Natural killer cell (primary cell): ENCODE measurements at places on chromosomes 6 and 20.

DNA sequence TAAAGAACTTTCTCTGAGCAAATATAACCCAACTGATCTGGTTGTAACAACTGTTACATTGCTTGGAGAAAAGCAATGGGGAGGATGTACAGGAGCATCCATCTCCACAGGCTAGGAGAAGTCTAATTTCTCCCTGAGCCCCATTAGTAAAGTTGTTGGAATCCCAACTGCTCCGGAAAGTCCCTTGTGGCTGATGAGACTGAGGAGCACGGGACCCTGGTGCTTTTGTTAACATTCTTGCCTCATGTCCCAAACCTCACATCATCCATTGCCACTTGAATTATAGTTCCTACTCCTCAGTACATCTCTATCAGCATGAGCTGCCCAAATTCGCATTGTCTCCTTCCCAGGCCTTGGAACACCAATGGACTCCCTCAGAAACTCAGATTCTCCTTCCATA is 260.6 kb upstream of the BMP2 start:
- no peak for DNase-seq
- H3K36me3 ChIP-seq = no peaks in the 10 kb centered on the region
- no peaks in the 10 kb centered on the region for H3K27me3 ChIP-seq
- no peak overlapping the region for H3K27ac ChIP-seq
- no peaks in the 10 kb centered on the region for H3K4me1 ChIP-seq
- H3K4me3 ChIP-seq = no peak overlapping the region

DNA sequence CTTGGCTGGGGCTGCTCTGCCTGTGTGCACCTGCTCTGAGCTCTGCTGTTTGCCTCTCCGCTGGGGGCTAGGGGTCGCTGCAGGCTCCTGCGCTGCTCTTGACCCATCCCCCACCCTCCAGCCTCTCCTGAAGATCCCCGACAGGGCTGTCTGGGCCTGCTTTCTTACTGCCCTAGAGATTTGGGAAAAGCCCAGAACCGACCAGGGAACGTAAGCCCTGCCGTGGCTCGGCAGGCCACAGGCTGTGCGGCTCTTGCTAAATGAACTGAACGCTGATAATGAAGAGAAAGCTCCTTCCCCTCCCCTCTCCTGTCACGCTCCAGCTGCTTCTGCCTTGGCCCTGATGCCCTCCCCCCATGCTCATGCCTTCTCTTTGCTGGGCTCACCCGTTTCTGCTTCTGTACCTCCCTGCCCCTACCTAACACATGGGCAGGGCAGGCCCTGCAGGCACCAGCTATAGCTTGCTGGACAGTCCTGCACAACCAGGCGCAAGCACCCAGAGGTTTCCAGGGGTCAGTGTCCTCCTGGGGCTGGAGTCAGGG is 32.0 kb upstream of the PCMTD2 start:
- H3K4me3 ChIP-seq = no peak overlapping the region
- no peaks in the 10 kb centered on the region for H3K27me3 ChIP-seq
- DNase-seq = no peak
- no peak overlapping the region for H3K27ac ChIP-seq
- peaks cover 26% of the 10 kb centered on the region for H3K4me1 ChIP-seq

GRCh38 chr6:39707962-39708683 is 17.1 kb downstream of the KIF6 start:
- DNase-seq = no peak
- no peaks in the 10 kb centered on the region for H3K4me1 ChIP-seq
- no peaks in the 10 kb centered on the region for H3K36me3 ChIP-seq
- H3K4me3 ChIP-seq = no peak overlapping the region
- no peaks in the 10 kb centered on the region for H3K27me3 ChIP-seq

DNA sequence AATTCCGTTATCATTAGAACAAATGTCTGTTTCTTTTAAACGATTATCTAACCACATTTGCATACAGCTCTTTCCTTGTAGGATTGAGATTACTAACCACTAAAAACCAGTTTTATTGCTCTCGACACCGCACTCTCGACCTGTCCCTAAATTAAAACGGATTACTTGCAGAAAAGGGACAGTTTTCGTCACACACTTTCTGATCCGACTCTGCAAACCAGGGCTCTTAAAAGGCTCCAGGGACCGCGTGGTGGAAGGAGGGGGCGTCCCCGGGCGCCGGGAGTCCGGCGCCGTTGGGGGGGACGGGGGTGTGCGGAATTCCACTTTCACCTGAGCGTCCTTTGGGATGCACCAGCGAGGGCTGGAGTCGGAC is 731 bp downstream of the MAK start:
- H3K36me3 ChIP-seq = no peaks in the 10 kb centered on the region
- peak overlapping the region; percentile 34 for H3K4me3 ChIP-seq
- peaks cover 21% of the 10 kb centered on the region for H3K4me1 ChIP-seq
- H3K27ac ChIP-seq = no peak overlapping the region

DNA sequence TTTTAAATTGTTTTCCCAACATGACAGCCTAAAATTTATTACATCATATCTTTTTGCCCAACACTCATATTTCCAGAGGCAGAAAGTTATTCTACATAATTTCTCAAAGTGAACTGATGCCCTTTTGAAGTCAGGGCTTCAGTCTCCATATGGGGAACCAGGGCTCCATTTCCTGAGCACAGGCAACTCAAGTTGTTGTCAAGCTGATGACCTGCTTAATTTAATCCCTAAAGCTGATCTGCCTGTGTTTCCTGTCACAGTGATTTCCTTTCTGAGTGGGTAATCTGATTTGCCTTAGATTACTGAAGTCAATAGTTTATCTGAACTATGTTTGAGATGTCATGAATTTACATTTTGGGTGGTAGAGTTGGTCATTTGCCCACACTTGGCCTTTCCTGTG is 932.1 kb upstream of the MANEA start:
- no peaks in the 10 kb centered on the region for H3K36me3 ChIP-seq
- no peak overlapping the region for H3K4me3 ChIP-seq
- H3K27ac ChIP-seq = no peak overlapping the region
- H3K27me3 ChIP-seq = no peaks in the 10 kb centered on the region
- H3K4me1 ChIP-seq = no peaks in the 10 kb centered on the region

DNA sequence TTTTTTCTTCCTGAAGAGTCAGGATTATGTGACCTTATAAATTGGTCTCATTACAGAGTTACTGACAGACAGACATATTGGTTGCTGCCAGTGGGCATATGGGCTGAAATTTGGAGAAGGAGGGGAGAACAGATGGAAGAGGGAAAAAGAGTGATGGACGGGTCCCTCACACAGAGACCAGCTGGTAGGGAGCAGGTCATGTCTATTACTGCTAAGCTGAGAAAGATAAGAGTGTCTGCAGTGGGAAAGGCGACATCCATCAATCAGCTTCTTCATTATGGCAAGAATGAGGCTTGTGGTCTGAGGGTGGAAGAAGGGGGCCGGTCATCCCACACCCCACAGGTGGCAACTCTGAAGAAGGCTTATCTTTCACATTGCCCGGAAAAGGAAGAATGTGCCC is 353.8 kb upstream of the RSPO3 start:
- no peaks in the 10 kb centered on the region for H3K27me3 ChIP-seq
- DNase-seq = no peak
- H3K27ac ChIP-seq = no peak overlapping the region
- H3K36me3 ChIP-seq = no peaks in the 10 kb centered on the region
- H3K4me1 ChIP-seq = no peaks in the 10 kb centered on the region

DNA sequence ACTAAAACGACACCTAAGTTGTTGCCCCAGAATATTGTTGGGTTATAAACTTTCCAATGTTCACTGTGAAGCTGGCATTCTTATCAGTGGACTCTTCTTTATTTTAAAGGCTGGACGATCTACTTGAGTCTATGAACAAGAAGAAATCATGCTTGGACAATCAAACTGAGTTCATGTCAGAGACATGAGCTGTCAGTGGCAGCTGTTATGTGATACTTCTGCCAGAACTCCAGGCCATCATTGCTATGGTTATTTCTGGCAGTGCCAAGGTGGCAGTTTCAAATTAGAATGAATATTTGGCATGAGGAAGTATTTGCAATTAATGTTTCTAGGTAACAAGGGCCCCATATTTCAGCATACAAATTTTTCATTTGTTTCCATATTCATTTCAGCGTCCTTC is 417.3 kb downstream of the LMBRD1 start:
- H3K4me1 ChIP-seq = no peaks in the 10 kb centered on the region
- no peak overlapping the region for H3K27ac ChIP-seq
- no peaks in the 10 kb centered on the region for H3K36me3 ChIP-seq

DNA sequence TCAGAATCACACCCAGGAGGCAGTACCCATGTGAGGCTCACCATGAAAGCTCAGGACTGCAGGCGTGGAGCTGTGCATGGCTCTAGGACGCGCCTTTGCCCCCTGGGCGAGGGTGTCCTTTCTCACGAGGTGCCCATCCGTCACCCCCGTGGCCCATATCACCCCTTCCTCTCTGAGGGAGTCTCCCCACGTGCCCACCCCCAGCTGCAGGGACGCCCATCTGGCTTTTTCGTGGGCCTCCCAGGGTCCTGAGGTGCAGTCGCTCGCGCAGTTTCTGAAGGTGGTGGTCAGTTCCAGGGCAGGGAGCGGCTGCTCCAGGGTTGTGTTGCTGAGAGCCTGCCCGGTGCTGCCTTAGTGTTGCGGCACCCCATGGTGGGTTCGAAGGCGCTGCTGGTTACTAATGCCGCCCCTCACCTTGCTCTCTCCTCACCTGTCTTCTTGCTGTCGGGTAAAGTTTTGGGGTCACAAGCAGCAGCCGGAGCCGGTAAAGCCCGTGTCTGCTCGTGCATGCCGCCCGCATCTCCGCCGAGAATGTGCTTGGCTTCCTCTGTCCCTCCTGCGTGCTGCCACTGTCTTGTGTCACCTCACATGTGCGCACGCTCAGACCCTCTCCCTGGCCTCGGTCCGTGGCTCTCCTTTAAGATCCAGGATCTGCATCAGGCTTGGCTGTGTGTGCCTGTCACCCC is 9.4 kb upstream of the COL20A1 start:
- H3K36me3 ChIP-seq = peaks cover 35% of the 10 kb centered on the region
- no peak overlapping the region for H3K27ac ChIP-seq
- H3K4me1 ChIP-seq = no peaks in the 10 kb centered on the region
- DNase-seq = no peak

DNA sequence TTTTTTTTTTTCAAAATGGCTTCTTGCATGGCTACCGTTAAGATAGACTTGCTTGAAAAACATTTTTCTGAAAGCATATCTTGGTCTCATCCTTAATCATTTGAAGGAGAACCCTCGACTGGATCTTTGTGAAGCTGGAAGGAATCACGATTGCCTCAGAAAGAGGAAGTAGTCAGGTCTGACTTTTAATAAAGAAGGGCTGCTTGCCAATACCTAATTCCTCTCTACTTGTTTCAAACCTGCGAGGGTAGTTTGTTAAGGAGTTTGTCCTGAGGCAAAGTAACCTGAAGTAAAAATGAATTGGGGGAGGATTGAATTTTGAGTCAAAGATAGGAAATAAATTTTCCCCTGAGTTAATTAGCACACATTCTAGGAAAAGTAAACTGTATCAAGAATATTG is 288.1 kb upstream of the MAP3K7 start:
- no peaks in the 10 kb centered on the region for H3K36me3 ChIP-seq
- no peaks in the 10 kb centered on the region for H3K27me3 ChIP-seq
- no peak overlapping the region for H3K4me3 ChIP-seq
- H3K4me1 ChIP-seq = no peaks in the 10 kb centered on the region
- H3K27ac ChIP-seq = no peak overlapping the region
- no peak for DNase-seq

GRCh38 chr6:53611342-53611741 is 54.2 kb downstream of the KLHL31 start:
- DNase-seq = no peak
- H3K27me3 ChIP-seq = no peaks in the 10 kb centered on the region
- no peaks in the 10 kb centered on the region for H3K4me1 ChIP-seq
- H3K36me3 ChIP-seq = no peaks in the 10 kb centered on the region
- H3K4me3 ChIP-seq = no peak overlapping the region

DNA sequence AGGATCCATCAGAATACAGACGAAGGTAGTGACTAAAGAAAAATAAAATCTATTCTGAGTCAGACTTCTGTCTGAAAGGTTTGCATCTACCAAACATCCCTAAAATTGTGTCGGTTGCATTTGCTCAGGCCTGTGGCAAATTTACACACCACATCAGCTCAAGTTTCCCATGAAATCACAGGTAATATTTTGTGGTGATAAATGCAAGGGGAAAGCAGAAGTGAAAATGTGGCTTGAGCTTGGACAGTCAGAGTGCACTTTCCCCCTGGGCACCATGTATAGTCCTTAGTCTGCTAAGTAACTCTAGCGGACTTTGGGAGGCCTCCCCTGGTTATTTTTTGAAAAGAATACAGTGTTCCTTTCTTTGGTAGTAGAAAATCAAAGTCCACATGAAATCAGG is 159.1 kb downstream of the PKHD1 start:
- no peak overlapping the region for H3K27ac ChIP-seq
- H3K4me3 ChIP-seq = no peak overlapping the region
- no peak for DNase-seq
- no peaks in the 10 kb centered on the region for H3K36me3 ChIP-seq

DNA sequence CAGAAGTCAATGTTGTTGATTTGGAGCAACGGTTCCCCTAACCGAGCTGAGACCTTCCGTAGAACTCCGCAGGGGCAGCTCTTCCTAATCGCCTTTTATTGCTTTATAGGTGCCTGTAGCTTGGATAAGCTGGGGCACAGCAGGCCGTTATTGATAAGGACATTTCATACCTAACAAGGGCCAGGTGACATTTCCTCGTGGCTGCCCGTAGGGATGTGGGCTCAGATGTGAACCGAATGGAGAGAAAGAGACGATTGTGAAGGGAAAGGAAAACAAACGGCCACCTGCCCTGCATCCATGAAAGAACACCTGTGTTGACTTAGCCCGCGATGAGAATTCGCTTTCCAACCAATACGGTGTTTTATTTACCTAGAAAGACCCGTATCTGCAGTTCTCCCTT is 53.3 kb upstream of the DACT2 start:
- H3K4me1 ChIP-seq = no peaks in the 10 kb centered on the region
- no peaks in the 10 kb centered on the region for H3K36me3 ChIP-seq
- H3K4me3 ChIP-seq = no peak overlapping the region

DNA sequence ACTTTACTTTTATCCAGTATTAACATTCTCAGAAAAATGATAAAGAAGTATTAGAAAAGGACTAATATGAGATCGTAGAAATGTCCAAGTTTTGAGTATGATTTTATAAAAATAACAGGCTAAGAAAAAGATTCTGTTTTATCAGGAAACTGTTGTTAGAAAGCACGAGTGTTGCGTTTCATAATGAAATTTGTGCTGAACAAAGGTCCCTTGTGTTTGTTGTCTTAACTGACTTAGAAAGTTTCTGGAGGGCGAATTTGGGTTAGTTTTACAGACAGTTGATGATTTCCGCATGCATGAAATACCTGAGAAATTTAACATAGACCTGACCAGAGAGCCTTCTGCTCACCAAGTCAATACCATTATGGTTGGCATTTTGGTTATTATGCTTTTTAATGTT is 136.0 kb downstream of the FNDC1 start:
- no peaks in the 10 kb centered on the region for H3K36me3 ChIP-seq
- no peaks in the 10 kb centered on the region for H3K4me1 ChIP-seq
- H3K27ac ChIP-seq = no peak overlapping the region
- DNase-seq = no peak

- DNase-seq = no peak
- peaks cover 3% of the 10 kb centered on the region for H3K4me1 ChIP-seq
- no peak overlapping the region for H3K4me3 ChIP-seq
- no peaks in the 10 kb centered on the region for H3K27me3 ChIP-seq
- no peak overlapping the region for H3K27ac ChIP-seq
- H3K36me3 ChIP-seq = no peaks in the 10 kb centered on the region
Measured at GRCh38 chr6:16723826-16724225, 37.4 kb downstream of the ATXN1 start.
